ENCODE measurements at places on chromosomes 13 and 19. TPM values are rescaled to one million over a fixed set of nuclear protein-coding genes. Genes with fewer than 3 reads are reported as not detected.

DNA sequence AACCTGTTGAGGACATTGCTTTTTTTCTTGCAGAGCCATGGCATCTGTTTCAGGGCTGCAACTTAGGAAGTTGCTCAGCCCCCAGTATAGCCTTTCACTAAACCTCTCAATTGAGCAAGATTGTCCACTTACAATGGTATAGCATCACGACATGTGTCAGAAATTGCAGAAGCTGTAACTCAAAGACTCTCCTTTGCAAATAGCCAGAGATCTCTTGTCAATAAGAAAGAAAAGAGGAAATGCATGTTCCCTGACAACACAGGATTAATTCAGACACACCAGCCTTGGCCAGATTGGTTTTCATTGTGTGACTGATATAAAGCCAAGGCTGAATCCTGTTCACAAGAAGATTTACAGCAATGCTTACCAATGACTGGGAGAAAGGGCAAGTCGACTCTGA is 38.7 kb upstream of the CYSLTR2 start:
- DNase-seq: no peak

The TICAM1 gene
- 27.1 TPM for total RNA-seq

DNA sequence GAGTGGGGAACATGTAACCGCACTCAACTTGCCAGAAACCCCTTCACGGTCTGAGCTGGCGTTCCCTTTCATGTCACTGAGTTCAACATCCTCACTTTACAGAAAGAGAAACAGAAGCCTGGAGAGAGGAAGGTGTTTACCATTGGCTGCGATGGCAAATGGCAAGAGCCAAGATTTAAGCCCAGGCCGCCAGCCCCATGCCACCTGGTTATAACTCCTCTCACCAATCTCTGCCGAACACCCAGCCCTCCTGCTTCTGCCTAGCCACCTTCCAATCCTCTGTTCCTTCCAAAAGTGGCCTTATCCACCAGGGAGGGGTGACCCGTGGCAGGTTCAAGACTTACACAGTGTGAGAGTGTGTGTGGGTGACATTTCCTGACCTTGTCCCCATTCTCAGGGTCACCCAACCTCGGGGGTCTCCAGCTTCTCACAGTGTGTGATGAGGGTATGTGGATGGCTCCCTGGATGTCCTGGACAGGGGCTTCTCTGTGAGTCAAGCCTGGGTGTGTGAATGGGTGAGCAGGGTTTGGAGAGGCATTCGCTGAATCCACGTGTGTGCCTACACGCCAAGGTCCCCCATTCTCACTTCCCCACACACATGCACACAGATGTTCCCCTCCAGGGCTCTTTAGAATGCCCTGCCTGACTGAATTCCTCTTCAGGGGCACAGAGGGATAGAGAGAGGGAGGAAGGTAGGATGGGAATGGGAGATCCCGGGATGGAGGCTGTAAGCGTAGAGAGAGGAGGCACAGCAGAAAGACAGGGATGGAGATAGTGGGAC is 1.2 kb downstream of the CADM4 start:
- DNase-seq: no peak

The RFPL4AL1 gene
- total RNA-seq: not detected

The P2RY11 gene
- total RNA-seq: 2.5 TPM

DNA sequence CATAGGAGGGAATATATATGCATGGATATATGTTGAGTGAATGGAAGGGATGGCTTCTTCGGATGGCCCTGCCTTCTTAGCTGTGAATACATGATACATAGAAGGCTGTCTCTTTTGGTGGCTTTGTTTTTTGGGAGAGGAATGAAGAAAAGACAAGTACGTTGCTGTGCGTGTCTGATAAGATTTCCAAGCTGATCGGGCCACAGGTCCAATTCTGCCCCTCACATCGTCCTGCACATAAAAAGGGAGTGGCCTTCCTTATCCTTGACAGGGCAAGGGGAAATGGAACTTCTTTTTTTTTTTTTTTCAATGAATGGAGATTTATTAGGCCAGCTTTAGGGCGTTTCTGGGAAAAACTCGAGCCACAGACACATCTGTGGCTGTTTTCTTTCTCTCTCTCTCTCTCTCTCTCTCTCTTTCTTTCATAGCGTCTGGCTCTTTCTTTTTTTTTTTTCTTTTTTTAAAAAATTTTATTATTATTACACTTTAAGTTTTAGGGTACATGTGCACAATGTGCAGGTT is 103.8 kb upstream of the SPATA13 start:
- no peak for DNase-seq

The LYL1 gene
- not detected for total RNA-seq

- DNase-seq: peak; percentile 48
Observed at GRCh38 chr19:49502866-49503581, 6.8 kb downstream of the RPS11 start.

DNA sequence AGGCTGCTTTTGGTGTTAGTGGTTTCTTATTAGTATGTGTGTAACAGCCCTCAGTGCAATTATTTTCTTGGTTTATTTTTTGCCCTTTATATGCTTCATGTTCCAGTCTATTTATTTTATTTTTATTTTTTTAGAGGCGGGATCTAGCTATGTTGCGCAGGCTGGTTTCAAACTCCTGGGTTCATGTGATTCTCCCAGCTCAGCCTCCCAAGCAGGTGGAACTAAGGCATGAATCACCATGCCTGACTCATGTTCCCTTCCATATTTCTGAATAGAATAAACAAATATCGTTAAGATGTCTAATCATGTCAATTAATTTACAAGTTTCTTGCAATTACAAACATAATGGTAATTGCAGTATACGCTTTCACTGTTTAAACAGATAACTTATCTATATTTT is 11.7 kb downstream of the SKA3 start:
- peak; percentile 17 for DNase-seq

DNA sequence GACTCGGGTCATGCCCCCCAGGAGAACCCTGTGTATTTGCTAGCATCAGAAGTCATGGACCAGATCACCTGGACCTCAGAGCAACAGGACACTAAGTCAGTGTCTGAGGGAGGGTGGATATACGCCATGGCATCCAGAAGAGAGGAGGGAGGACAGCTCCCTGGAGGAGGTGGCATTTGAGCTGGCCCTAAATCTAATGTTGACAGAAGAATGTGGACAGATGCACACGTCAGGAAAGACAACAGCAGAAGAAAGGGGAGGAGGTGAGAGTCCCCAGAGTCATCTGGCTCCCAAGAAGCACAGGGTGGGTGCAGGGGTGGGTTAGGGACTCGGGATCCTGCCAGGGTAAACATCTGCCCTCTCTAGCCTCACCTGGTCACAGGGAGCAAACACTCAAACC is 24.5 kb upstream of the CCNE1 start:
- no peak for DNase-seq

DNA sequence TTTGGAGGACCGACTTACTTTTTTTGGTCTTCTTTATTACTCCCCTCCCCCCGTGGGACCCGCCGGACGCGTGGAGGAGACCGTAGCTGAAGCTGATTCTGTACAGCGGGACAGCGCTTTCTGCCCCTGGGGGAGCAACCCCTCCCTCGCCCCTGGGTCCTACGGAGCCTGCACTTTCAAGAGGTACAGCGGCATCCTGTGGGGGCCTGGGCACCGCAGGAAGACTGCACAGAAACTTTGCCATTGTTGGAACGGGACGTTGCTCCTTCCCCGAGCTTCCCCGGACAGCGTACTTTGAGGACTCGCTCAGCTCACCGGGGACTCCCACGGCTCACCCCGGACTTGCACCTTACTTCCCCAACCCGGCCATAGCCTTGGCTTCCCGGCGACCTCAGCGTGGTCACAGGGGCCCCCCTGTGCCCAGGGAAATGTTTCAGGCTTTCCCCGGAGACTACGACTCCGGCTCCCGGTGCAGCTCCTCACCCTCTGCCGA is 409 bp downstream of the FOSB start:
- no peak for DNase-seq

The ZNF773 gene
- total RNA-seq: 13.5 TPM

GRCh38 chr19:13817615-13818371 is 22.6 kb downstream of the ZSWIM4 start:
- DNase-seq: no peak

The LGALS4 gene
- not detected for total RNA-seq

DNA sequence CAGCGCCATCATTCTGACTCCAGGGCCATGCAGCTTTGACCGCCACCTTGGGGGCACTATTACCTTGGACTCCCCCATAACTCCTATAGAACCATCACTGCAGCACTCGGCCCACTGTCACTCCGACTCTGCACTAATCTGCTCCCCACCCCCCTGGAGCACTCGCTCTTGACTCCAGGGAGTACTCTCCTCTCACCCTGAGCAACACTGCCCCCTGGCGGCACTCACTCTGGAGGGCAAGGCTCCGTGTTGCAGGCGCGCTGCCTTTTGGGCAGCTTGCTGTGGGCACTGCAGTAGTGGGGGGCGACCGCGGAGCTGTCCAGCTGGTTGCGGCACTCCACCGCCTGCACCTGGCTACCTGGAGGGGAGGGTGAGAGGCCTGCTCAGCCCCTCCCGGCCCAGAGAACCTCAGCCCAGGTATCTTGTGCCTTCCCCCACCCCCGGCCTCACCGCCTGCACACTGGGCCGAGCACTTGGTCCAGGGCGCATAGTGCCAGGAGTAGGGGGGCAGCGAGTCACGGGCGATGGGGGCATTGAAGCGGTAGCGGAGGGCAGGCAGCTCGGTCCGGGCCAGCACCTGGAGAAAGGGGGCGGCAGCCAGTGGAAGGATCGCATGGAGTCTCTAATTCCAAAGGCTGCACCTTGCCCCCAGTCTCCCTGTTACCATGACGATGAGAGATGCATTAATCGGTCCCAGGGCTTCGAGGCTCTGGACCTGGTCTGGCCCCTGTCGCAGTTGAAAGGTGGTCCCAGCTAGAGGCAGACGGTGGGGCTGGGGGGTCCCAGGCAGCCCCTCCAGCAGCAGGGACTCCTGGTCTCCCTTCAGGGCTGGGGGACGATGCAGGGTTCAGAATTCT is 8.9 kb upstream of the MYO1F start:
- DNase-seq: no peak

- no peak for DNase-seq
Observed at GRCh38 chr13:31853643-31854326, 114.5 kb downstream of the RXFP2 start.

- DNase-seq: no peak
Observed at GRCh38 chr19:17522988-17523872, 11.8 kb downstream of the PGLS start.

The RXFP2 gene
- total RNA-seq: not detected

DNA sequence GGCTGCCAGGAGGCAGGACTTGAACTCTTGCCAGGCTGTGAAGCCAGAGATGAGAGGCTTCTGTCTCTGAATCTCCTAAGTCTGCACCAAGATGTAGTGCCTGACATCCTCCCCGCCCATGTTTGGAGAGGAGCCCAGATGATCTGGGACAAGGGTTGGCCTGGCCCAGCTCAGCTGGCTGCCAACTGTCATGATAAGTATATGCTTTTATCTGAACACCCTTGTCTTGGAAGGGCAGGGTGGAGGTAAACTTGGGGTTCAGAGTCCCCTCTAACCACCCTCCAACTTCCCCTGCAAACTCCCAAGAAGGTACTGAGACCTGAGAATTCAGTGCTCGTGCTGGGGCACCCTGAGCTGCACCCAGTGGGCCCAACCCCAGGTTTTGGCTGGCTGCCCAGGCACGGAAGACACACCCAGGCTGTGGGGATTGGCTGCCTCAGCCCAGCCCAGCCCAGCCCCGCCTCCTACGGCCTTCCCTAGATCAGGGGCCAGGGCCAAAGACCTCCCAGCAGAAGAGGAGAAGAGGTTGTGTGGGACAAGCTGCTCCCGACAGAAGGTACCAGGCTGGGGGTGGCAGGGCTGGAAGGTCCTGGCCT is at the start of gene CYP4F12:
CYP4F12 (plus strand) TSS at position 508 of the 596 bp plus-strand sequence. CDS start 443 bp downstream, outside the sequence.
- peak; percentile 33 for DNase-seq

The ATP4B gene
- not detected for total RNA-seq

- DNase-seq: no peak
Observed at GRCh38 chr19:38004186-38004520, 97.1 kb downstream of the SIPA1L3 start.

GRCh38 chr19:14786421-14786851 is 8.1 kb upstream of the ADGRE2 start:
- no peak for DNase-seq

- DNase-seq: no peak
Observed at GRCh38 chr13:105702441-105702840, 833.0 kb downstream of the EFNB2 start.

DNA sequence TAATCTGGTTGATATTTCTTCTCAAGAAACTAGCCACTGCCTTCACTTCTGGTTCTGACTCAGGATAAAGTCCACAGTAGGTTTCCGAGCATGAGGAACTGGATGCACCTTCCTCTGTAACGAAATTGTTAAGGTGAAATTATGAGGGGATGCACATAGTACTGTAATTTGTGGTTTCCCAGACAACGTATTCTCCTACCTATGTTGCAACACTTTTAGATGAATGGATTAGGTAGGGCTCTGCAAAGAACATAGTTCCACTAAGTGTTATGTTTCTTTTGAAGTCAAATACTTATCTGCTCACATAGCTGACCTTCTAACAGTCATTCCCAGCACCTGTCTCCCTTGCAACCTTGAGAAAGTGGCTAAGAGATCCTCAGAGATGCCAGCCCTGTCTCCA is 5.7 kb upstream of the ZC3H13 start:
- DNase-seq: peak; percentile 11

The TPTE2 gene
- total RNA-seq: not detected

GRCh38 chr13:57286511-57287098 is 119.6 kb downstream of the PRR20E start:
- DNase-seq: no peak

DNA sequence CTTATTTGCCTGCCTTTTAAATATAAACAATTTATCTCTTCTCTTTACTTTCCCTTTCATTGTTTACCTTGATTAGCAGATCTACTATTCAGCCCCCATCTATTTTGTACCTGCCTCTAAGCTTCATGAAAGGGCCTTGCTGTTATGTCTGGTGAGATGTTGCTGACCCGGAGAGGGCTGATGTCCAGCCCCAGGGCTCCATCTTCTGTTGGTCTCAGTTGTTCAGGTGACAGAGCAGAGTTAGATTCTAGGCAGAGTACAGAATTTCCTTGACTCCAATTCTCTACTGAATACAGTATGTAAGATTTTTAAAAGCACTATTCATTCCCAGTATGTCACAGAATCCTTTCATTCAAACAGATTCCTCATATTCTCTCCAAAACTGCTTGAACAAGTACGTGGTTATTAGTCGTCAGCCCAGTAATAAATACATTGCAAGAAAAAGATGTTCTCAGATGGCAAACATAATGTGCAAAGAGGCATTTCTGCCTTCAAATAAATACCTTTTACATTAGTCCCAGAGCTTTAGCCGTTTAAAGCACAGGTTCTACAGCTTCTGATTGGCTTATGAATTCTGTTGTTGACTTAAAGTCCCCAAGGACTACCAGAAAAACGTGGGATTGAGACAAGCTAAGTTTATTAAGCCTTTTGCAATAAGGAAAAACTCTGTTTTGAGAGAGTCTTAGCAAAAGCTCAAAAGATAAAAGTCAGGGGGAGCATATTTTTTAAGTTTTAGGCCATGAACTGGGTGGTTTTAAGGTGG is 159.1 kb downstream of the GPC5 start:
- DNase-seq: no peak
